ENCODE measurements at places on chromosomes 13 and 19. TPM values are rescaled to one million over a fixed set of nuclear protein-coding genes. Genes with fewer than 3 reads are reported as not detected.

RETN gene
- not detected for total RNA-seq

TMEM150B gene
- total RNA-seq, result 31.6 TPM

ITGBL1 gene
- total RNA-seq, result not detected

ZNF836 gene
- 17.8 TPM for total RNA-seq

ZNF681 gene
- total RNA-seq, result 2.9 TPM

CLEC17A gene
- total RNA-seq, result not detected

DEDD2 gene
- 52.2 TPM for total RNA-seq

FAM83E gene
- 279 TPM for total RNA-seq

RAB3D gene
- total RNA-seq, result 16.5 TPM

TSSK6 gene
- total RNA-seq, result 10.5 TPM

ZNF586 gene
- total RNA-seq, result 28.1 TPM

WDR87 gene
- total RNA-seq, result not detected

NXNL1 gene
- not detected for total RNA-seq
